ENCODE measurements at places on chromosomes 5 and 9.

GRCh38 chr9:122225312-122226141 is 3.2 kb downstream of the LHX6 start:
- no peak for DNase-seq

- peak; percentile 47 for DNase-seq
Observed at GRCh38 chr5:53478411-53479044, 1.9 kb upstream of the FST start.

GRCh38 chr9:92196909-92197308 is 81.7 kb upstream of the SPTLC1 start:
- DNase-seq = no peak

- no peak for DNase-seq
Observed at GRCh38 chr9:81266674-81267073, 422.7 kb downstream of the TLE1 start.

- DNase-seq = peak; percentile 13
Observed at GRCh38 chr9:38641985-38642864, 21.8 kb upstream of the ANKRD18A start.

DNA sequence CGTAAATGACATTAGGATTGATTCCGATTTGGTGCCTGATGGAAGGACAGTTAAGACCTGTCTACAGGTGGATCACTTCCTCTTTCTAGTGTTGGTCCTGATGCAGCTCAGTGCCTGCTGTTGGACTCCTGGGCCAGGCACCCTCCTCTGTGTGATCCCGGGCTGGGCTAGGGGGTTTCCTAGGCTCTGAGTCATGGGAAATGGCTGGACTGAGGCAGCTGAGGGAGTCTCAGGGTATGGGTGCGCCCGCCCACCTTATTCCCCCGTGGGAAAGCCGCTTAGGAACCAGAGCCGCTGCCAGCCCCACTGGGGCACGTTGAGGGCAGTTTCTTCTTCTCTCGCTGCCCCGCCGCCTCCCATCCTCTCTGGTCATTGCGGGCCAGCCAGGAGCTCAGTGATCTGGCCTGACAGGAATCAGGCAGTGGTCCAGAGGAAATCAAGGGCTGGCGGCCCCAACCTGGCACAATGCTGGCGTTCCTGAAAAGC is 12.9 kb downstream of the TCF7 start:
- no peak for DNase-seq

- DNase-seq = no peak
Observed at GRCh38 chr5:151388960-151389359, 41.6 kb upstream of the SLC36A2 start.

DNA sequence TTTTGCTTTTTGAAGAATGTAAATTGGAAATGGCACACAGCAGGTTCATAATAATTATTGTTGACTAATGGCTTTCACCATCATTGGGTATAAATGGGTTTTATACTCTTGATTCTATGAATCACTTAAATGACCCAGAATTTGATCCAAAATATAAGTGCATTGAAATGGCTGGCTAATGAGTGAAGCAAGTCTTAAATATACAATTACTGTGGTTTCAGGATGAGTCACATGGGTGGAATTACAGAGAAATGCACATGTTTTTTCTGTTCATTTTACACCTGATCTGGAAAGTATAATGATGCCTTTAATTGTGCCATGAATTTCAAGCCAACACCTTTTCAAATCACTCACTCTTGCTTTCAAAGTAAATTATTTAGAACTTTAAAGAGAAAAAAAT is 380.8 kb upstream of the CD180 start:
- DNase-seq = no peak

DNA sequence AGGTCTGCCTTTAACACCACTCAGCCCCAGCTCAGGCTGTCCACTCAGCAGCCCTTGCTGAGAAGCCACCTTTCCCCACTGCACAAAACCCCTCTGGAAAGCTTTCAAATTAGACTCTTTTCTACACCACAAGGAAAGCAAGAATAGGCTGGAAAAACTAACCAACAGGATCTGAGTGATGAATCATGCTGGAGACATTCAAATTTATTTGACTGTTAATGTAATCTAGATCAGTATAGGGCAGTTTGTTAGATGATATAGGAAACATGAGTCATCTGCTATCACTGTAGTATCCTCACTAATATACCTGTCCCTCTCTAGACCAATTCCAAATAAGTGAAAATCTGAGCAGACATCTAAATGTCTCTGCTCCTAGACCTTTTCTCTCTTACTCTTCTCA is 127.8 kb upstream of the PAM start:
- no peak for DNase-seq

- DNase-seq = no peak
Observed at GRCh38 chr9:80134487-80134886, 562.7 kb downstream of the TLE4 start.

- no peak for DNase-seq
Observed at GRCh38 chr5:167888393-167888792, 403.1 kb upstream of the WWC1 start.

GRCh38 chr9:112076814-112077213 is 98.3 kb downstream of the SUSD1 start:
- no peak for DNase-seq

DNA sequence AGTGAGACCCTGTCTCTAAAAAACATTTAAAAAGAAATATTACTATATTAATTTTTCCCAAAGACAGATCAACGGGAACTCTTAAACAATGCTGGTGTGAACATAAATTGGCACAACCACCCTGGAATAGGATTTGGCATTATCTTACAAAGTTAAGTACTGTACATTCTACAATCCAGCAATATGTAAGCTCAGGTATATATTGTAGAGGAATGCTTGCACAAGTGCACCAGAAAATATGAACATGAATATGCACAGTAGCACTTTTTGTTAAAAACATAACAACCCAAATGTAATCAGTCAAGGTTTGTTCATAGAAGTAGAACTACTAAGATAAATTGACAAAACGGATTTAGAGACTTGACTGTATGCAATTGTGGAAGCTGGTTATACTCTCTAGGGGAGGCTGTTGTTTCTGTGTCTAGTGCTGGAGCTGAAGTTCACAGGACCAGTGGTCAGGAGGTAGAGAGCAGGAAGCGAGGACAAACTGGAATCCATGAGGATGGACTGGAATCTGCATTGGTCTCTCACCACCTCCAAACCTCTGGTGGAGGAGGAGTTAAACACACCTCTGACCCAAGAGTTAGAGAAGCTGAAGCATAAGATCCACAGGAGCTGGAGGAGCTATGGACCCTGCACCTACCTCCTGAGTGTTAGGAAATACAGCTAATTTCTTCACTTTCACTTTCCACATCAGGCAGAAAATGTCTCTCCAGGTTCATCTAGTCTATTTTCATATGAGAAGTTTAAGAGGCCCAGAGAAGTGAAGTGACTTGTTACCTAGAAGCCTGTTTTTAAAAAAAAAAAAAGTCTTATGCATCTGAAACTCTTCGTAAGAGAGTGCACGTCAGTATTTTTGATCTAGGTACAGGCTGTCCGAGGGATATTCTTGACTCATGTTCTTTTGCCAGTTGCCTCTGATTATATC is 20.3 kb upstream of the RIC1 start:
- DNase-seq = peak; percentile 15

- DNase-seq = no peak
Observed at GRCh38 chr9:3433066-3433465, 92.7 kb downstream of the RFX3 start.

DNA sequence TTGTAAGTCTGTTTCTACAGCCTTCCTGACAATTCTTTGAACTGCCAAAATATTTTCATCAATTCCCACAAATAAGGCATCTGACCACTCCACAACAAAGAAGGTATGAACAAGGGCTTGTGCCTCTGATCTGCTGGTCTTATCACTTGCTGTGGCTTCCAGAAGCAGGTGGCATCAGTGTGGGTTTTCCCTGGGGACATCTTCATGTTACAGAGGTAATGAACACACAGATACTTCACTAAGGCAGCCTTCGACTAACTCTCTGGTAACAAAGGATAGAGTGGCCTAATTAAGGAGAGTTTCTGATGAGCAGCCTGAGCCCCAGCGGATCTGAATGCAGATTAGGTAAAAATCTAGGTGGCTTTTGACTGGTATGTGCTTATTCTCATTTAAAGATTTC is 15.2 kb upstream of the ERAP2 start:
- DNase-seq = no peak

- no peak for DNase-seq
Observed at GRCh38 chr5:83726912-83727311, 6.3 kb upstream of the HAPLN1 start.

- no peak for DNase-seq
Observed at GRCh38 chr5:17021602-17021932, 85.5 kb upstream of the MYO10 start.

DNA sequence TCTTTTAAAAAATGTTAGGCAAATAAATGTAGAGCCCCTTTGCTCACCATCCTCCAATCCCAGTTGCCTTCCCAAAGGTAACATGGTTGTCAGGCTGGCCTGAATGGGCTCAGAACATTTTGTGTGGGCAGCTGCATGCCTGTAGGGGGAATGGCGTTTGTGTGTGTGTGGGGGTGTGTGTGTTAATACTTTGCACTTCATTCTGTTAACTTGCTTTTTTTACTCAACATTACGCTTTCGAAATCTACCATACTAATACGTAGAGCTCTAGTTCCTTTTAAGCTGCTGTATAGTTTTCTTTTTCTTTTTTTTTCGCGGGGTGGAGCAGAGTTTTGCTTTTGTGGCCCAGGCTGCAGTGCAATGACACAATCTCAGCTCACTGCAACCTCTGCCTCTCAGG is 14.0 kb downstream of the MYOZ3 start:
- DNase-seq = no peak

- no peak for DNase-seq
Observed at GRCh38 chr5:51201024-51201423, 182.2 kb upstream of the ISL1 start.

- DNase-seq = no peak
Observed at GRCh38 chr9:133534346-133535291, at the start of gene ADAMTSL2. Gene ADAMTSL2 (plus strand): TSS chr9:133534704. CDS start chr9:133536713, 2,009 bp downstream.

DNA sequence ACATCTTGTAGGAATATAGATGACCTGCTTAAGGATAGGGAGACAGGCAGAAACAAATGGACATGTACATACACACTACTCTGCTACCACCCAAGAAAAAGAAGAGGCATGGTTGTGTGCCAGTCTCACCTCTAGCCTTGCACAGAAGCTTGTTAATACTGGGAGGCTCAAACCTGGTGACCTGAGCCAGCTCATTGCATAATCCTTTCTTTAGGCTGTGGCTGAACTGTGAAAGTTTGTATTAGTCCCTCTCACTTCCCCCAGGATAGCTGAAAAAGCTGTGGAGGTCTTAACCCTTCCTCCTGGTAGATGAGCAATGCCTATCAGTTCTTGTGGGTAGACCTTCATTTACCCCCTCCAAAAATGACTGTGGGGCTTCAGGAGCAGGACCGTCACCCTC is 28.7 kb downstream of the TPD52L3 start:
- no peak for DNase-seq

DNA sequence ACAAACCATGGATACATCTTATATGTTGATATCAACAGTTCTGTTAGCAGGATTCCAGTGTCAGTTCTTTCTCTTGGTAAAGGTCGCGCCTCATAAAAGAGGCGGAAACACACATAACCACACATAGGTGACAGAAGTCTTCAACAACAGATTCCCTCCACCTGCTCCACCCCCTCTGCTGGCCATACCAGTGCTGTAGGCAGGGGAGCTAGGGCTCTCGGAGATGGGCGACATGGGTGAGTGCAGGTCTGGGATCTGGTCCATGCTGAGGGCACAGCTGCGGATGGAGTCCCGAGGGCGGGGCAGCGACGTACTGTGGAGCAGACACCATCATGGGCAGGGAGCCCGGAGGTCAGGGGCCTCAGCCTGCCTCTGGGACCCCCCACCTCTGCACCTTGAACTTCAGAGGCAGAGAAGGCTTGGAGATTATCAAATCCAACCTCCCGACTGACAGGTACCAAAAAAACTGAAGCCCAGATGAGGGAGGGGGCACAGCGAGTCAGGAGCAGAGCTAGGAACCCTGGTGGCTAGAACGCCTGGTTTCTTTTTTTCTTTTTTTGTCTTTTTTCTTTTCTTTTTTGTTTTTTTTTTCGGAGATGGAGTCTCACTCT is 12.0 kb upstream of the TOR2A start:
- no peak for DNase-seq

DNA sequence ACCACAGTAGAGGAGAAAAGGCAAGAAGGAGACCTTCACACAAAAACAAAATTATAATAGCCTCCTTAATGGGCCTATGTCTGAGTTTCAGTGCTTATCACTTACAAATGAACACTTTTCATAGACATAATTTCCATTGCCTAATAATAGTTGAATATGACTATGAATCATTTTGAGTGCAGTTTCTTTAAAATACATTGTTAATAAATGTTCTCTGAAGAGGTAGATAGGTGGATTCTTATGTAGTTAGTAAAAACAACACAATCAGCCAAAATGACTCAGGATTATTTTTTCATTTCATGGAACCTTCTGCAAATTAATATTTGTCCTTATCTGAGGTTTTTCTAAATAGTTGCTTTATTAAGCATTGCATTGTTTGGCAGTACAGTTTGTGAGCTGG is 45.6 kb downstream of the DAPK1 start:
- DNase-seq = no peak

DNA sequence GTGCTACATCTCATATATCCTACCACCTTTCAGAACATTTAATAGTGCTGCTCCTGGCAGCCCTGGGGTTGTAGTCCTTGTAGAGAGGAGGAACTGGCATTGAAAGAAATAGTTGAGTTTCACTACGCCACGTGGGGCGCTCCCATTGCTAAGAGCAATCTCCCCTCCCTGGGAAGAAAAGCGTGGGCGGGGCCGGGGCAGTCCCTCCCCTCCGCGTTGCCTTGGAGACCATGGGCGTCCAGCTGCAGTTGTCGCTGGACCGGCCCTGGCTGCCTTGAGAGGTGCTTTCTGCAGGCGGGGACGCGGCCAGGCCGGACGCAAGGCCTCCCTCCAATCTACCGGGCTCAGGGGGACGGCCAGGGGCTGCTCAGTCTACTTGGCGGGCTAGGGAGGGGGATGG is 368 bp upstream of the CCDC180 start:
- no peak for DNase-seq

GRCh38 chr9:96302021-96302420 is at the start of gene HSD17B3:
Gene HSD17B3 (minus strand): TSS chr9:96302176. CDS start chr9:96302104, 72 bp downstream.
- DNase-seq = no peak

- DNase-seq = no peak
Observed at GRCh38 chr5:124808842-124809268, 62.4 kb upstream of the ZNF608 start.

DNA sequence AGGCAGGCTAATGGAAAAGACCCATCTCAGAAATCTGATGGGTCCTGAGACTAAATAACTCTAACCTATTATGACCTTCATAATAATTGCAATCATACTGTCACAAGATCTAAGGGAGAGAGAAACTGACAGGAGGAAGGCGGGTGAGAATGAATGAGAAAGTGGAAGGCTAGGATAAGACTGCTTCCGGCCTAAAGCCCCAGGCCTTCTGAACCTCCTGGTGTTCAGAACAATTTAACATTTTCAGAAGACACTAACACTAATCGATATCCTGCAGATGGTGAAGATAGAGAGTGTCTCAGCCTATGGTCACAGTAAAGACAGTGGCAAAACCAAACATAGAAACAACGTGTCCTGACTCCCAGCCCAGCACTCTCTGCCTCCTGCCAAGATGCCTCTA is 1.2 kb downstream of the RPS14 start:
- no peak for DNase-seq

All from Calu3 (cell line).